ENCODE measurements at places on chromosomes 16 and 17.
A peak's percentile ranks its signal among the peaks of the same experiment; 100 is the strongest.

- DNase-seq: no peak
Measured at GRCh38 chr17:60169921-60170817, 20.4 kb downstream of the CA4 start.

GRCh38 chr17:77657839-77658238 is 300.7 kb upstream of the TNRC6C start:
- DNase-seq: no peak

DNA sequence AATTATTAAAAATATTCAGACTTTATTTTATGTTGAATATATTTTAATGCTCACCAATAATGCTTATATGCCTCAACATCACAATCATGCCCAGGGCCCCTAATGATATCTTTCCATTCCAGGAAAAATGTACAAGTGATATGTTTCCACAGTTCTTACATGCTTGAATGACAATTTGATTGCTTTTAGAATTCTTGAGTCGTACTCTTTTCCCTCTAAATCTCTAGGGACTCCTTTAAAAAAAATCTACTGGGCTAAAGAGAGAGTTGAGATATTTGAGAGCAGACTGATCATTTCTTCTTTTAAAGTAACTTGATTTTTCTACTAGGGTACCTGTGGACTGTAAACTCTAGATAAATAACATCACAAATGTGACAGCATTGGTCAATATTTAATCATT is 18.2 kb upstream of the HLF start:
- DNase-seq: no peak

DNA sequence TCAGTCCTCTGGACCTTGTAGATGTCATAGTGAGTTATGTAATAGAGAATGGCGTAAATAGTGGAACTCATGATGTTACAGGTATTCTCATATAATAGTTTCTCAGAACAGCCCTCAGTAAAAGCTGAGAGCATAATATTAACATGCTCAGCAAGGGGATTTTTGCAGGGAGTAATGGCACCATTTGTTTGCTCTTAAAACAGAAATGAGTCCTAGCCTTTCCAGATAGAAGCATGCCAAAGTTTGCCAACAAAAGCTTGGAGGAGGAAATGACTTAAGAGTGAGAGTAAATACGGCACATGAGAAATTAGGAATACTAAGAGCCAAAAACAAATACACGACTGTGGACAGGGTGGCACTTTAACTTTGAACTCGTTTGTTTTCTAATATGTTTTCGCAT is 198.4 kb downstream of the ANKFN1 start:
- DNase-seq: no peak

DNA sequence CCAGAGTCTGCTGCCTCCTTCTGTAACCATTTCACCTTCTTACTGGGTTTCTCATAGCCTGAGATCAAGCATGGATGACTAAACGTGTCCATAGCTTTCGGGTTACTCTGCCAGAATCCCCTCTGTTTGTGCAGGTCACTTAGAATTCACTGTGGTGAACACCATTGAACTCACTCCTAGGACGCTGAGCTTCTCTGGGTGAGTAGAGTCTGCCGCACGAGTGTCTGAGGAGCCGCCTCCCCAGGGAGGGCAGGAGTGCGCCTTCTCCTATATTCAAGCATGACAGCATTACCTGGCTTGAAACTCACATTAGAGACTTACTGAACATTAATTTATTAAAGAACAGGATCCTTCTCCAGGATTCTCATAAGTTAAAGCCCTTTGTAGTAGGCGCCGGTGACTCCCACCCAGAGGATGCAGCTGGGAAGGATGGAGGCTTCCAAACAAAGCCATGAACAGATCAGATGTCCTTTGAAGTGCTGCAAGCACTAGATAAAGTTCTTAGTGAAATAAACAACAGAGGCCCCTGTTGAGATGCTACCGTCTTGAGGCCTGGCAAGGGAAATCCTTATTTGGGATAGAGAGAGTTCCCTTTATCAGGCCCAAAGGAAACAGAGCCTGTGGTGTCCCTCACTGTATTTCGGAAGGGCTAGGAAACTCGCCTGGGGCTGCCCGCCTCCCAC is 144.6 kb upstream of the PLCG2 start:
- no peak for DNase-seq

- peak; percentile 68 for DNase-seq
Measured at GRCh38 chr17:50425682-50426471, at the start of gene ACSF2. Gene ACSF2, plus strand, starts transcription at chr17:50426218. Its CDS starts 44 bp downstream, at chr17:50426262.

Data from stimulated activated CD4-positive, alpha-beta T cell treated with anti-CD3 and anti-CD28 coated beads, Interleukin-1b, Interleukin-23, amount 100 ng/mL, for 48 hours (primary cell).